ENCODE measurements at places on chromosomes 7 and 10.

- DNase-seq, result no peak
Observed at GRCh38 chr7:112509402-112509801, 28.6 kb downstream of the LSMEM1 start.

GRCh38 chr10:34743814-34744213, 71.3 kb downstream of the PARD3 start:
- DNase-seq, result no peak

GRCh38 chr10:77844177-77844576, 82.4 kb downstream of the DLG5 start:
- no peak for DNase-seq

- DNase-seq, result no peak
Observed at GRCh38 chr7:23211589-23211988, 29.7 kb downstream of the NUP42 start.

- DNase-seq, result peak; percentile 15
Observed at GRCh38 chr7:80760292-80760691, 121.8 kb downstream of the CD36 start.

GRCh38 chr10:105150259-105150880, 509.3 kb downstream of the SORCS3 start:
- no peak for DNase-seq

DNA sequence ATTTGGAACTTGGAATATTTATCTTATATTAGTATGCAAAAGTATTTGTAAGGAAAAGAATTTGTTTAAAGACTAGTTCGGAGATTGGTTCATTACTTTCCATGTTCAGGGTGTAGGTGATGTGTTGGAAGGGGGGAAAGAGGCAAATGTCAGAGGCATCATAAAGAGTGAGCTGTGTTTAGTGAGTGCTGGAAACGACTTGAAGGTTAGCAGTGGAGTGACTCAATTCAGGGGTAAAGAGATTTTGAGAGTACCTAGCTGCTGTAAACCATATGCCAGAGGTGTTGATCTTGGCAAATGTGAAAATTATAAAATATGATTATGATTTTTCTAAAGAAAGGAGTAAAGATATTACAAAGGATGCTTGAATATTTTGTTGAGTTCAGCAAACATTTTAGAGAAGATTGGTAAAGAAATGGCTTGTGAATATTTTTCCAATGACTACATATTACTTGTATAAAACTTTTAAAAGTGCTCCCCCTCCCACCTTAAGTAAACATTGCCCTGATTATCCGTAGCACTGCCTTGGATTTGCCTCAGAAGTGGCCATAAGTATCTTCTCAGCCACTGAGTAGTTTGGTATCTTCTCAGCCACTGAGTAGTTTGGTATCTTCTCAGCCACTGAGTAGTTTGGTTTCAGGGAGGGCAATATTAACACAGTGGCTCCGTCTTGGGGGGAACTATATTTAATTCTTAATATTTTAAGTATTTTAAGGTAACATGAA, 51.5 kb downstream of the ZNRF2 start:
- no peak for DNase-seq

DNA sequence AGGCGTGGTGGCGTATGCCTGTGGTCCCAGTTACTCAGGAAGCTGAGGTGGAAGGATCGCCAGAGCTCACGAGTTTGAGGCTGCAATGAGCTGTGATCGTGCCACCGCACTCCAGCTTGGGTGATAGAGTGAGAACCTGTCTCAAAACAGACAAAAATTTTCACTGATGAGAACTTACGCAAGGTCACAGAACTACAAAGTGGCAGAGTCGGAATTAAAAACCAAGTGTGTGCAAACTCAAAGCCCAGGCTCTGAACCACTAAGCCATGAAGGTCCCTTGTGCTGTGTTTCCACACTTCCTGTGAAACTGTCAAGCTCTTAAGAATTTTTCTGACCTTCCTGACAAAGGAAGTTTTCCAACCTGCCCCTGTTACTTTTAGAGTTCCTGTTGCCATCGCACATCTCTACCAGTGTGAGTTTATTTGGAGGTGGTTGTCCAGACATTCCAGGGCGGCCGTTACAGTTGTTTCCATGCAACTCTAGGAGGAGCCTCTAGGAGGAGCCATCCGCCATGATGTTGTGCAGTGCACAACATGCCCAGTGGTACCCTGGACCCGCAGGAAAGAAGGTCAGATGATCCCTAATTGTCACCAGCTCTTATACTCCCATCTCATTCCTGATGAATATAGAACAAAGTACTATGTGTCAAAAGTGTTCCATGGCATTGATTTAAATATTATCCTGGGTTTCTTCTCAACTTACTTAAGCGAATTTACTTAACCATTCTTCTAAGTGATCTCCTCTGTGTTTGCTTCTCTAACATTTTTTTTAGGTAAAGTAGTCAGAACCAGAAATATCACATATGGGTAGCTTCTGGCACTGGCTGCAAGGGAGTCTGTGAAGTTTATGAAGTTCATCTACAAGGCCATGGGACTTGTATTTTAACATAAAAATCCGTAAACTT, 49.0 kb upstream of the LYZL1 start:
- no peak for DNase-seq

- no peak for DNase-seq
Observed at GRCh38 chr7:150567169-150567568, at the start of gene GIMAP4. GIMAP4 (plus strand) TSS chr7:150567390; CDS start chr7:150569902, 2,512 bp downstream.

GRCh38 chr7:3117488-3118231, 74.0 kb upstream of the CARD11 start:
- peak; percentile 25 for DNase-seq

GRCh38 chr7:41491308-41491707, 211.6 kb downstream of the INHBA start:
- DNase-seq, result no peak

DNA sequence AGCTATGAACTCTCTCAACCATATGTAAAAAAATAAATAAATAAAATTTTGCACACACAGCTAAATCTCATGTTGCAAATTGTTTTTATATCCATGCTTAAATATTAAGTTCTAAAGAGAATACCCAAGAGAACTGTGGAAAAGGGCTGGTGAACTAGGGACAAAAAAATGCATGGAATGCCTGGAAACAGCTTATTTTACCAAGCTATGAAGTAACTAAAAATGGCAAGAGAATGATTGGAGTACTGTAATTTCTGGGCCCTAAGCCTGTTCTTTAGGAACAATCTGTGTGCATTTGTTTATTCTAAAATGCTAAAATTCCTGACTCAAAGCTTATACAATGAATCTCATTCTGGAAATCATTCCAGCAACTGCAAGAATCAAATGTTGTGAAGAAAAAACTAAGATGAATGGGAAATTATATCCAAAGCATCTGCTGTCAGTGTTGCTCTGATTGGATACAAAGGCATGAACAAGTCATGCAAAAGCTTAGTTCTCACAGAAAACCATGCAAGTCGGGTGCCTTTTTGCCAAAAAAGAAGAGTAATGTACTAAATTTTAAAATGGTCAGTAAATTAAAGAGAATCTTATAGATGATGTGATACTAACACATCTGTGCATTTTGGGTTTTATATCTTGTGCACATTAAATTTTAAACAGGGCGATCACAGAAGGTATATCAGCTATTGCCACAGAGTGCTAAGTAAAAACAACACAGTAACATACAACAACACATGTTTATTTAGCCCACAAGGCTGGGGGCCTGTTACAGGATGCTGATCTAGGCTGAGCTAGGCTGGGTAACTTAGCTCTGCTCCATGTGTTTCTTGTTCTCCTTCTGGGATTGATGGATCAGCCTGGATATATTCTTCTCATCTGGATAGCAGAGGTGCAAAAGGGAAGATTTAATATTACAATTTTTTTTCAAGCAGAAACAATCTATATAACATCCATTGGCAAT, 453.5 kb upstream of the SEMA3A start:
- no peak for DNase-seq

- no peak for DNase-seq
Observed at GRCh38 chr10:71644307-71645180, 75.0 kb downstream of the C10orf105 start.

- DNase-seq, result no peak
Observed at GRCh38 chr7:116592445-116592844, 67.6 kb downstream of the CAV1 start.

- DNase-seq, result no peak
Observed at GRCh38 chr10:35493196-35494118, 111.7 kb upstream of the GJD4 start.

DNA sequence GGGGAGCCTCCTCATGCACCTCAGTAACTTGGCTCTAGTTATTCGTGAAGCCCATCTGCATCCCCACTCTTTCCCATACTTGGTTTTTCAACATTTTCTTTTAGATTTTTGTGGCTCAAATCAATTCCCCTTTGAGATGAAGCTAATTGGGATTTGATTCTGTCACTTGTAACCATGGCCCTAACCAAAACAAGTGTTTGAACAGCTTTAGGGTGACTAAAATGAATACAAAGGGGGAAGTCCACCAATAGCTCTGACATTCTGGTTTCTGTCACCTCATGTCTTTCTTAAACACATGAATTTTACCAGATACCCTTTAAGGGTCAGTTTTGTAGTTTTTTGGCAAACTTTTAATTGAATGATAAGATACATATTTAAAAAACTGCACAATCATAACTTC, 87.0 kb downstream of the PCGF5 start:
- no peak for DNase-seq

DNA sequence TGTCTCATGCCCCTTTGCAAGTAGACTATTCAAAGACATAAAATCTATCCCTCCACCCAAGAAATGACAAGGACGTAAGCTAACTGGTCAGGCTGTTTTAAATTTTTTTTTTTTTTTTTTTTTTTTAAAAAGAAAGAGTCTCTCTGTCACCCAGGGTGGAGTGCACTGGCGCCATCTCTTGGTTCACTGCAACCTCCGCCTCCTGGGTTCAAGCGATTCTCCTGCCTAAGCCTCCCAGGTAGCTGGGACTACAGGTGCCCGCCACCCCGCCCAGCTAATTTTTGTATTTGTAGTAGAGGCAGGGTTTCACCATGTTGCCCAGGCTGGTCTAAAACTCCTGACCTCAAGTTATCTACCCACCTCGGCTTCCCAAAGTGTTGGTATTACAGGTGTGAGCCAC, 11.2 kb downstream of the TRA2A start:
- no peak for DNase-seq

DNA sequence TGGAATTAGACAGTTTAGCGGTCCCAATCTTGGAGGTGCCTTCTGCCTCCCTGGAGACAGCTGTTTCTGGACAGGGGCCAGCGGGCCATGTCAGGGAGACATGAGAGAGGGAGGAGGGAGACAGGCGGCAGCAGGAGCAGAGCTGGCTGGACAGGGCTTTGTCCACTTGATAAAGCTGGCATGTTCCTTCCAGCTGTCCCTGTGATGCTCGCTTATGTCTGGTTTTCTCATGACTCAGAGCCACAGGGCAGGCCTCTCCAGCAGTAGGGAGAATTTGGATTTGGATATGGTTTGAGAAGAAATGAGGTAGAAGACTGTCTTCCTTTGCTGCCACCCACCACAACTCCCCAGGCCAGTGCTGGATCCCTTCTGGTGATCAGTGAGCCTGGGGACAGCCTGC, 51.7 kb upstream of the SORCS3 start:
- no peak for DNase-seq

DNA sequence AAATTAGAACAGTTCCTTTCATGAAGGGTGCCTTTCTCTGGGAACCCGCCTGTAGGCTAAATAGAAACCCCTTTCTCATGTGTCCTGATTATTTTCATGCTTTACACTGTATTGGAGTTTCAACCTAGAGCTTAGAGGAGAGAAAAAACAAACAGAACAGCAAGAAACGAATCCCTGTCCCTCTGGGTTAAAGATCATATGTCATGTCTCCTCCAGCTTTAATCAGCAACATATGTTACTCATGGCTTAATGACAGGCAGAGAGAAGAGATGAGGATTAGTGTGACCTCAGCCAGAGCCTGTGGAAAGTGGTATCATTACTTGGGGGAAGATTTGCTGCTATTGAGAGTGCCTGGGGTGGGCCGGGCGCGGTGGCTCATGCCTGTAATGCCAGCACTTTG, 32.1 kb downstream of the CRCP start:
- no peak for DNase-seq

- DNase-seq, result no peak
Observed at GRCh38 chr10:99235658-99236626, at the start of gene HPSE2. HPSE2 (minus strand) TSS chr10:99235852.

DNA sequence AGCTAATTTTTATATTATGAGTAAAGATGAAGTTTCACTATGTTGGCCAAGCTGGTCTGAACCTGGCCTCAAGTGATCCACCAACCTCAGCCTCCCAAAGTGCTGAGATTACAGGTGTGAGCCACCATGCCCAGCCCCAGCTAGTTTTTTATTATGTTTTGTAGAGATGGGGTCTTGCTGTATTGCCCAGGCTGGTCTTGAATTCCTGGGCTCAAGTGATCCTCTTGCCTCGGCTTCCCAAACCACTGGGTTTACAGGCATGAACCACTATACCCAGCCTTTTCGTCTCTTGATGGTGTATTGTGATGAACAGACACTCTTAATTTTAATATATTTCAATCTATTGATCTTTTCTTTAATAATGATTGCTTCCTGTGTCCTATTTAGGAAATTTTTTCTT, 17.7 kb downstream of the RAB19 start:
- no peak for DNase-seq

- no peak for DNase-seq
Observed at GRCh38 chr7:40194745-40195144, 59.9 kb downstream of the SUGCT start.

DNA sequence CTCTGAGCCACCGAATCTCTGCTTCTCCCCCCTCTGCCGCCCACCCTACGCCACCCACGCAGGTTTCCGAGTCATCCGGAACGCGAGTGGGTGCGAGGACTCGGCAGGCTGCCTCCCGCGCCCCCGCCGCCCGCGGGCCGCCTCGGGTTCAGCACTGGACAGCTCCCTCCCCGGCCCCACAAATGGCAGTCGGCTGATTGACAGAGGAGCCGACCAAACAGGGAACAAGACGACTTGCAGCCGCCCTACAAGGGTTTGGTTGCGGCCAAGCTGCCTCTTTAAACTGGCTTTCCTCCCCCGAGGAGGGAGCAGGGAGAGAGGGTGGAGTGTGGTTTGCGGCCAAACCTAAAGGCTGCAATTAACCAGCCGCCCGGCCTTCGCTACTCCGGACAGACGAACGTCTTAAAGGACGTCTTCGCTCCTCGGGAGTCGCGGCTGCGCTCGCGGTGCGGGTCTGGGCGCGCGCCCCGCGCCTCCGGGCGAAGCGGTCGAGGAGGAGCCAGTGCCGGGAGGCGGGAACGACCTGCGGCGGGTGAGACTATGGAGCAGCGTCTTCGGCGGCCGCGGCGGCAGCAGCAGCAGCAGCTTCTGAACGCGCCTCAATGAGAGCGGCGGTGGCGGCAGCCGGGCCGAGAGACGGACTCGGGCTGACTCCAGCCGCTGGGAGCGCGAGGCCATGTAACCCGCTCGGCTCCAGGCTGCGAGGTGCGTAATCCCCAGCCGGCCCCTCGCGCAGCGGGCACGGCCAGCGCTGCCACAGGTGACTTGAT, at the start of gene GPR158:
TSS of gene GPR158 (plus strand) at position 541 of the 770 bp plus-strand sequence. CDS start 420 bp downstream, outside the sequence.
- peak; percentile 68 for DNase-seq

- DNase-seq, result no peak
Observed at GRCh38 chr10:109977382-109977806, 30.4 kb upstream of the ADD3 start.

GRCh38 chr7:44964384-44964830, 14.4 kb downstream of the MYO1G start:
- no peak for DNase-seq

- peak; percentile 84 for DNase-seq
Observed at GRCh38 chr7:54541669-54542625, at the start of gene VSTM2A. VSTM2A (plus strand) TSS chr7:54542375; CDS start chr7:54542731, 356 bp downstream.

GRCh38 chr7:34823650-34824258, 165.7 kb downstream of the NPSR1 start:
- no peak for DNase-seq

GRCh38 chr10:132001238-132001972, 19.7 kb upstream of the BNIP3 start:
- peak; percentile 45 for DNase-seq

- DNase-seq, result no peak
Observed at GRCh38 chr10:90642136-90642535, 215.7 kb downstream of the HTR7 start.

GRCh38 chr10:102413053-102413705, 5.4 kb downstream of the PSD start:
- peak; percentile 71 for DNase-seq

Measured in COR-L47 (cell line).